SW 1271 (cell line): ENCODE measurements at places on chromosomes 3 and 15.

DNA sequence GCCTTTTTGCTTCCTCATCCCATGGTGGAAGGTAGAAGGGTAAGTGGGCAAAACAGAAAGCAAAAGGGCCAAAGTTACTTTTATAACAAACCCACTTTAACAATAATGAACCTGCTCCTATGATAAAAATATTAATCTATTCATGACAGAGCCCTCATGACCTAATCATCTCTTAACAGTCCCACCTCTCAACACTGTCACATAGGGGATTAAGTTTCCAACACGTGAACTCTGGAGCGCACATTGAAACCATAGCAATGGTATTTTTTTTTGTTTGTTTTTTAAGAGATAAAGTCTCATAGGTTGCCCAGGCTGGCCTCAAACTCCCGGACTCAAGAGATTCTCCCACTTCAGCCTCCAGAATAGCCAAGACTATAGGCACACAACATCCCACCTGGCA, 30.7 kb downstream of the KATNBL1 start:
- no peak for DNase-seq

GRCh38 chr3:16369276-16369675, 104.3 kb downstream of the OXNAD1 start:
- no peak for DNase-seq

DNA sequence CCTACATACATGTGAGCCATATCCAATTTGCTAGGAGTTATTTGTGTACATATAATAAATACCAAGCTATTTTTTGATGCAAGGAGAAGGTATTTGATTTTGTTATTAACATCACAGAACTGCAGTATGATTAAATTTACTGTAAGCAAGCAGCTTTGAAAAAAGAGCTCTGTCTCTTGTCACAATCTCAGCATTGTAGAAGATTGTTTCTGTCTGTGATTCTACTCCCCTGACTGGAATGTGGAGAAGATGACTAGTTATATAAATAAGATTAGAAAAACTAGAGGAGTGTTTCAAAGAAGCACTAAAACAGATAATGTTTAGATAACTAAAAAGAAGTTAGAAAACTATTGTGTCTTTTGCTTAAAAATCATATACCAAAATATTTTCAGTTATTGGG, 17.1 kb upstream of the DCBLD2 start:
- no peak for DNase-seq

- no peak for DNase-seq
Observed at GRCh38 chr3:193946945-193947344, 189.0 kb upstream of the HES1 start.

DNA sequence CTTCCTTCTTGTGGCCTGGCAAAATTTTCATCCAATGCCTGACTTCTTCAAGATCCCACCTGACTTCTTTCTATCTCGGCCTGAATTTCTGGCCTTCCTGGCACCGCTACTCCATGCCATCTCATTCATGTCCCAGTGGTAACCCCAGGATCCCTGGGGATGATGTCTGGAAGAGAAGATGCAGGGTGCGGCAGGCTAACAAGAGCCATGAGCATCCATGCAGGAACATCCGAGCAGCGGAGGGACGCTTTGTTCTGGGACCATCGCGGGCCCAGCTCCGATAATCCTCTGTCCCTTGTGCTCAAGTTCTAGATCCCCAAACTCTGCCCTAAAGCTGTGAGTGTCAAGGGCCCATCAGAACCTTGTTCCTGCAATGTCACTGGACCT, 10.9 kb downstream of the MYL3 start:
- DNase-seq, result no peak

- no peak for DNase-seq
Observed at GRCh38 chr3:61872077-61872706, 310.8 kb downstream of the PTPRG start.

DNA sequence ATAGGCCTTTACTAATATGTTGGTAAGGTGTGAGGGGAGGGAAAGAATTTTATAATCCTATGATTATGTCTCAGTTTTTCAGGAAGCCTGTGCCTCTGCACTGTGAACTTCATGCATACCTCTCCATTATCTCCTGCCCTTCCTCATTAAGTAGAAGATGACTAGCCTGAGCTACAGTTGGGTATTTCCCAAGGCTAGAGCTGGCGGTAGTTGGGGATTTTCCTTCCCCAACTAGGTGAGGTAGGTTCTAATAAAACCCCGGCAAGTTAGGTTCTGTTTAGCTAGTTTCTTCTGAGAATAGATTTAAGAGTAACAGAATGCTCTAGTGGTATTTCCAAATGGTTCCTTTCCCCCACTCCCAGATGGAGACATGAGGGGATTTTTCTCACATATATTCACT, 414.5 kb downstream of the GRM7 start:
- no peak for DNase-seq

- DNase-seq, result no peak
Observed at GRCh38 chr3:172903642-172904320, 153.3 kb downstream of the ECT2 start.

- no peak for DNase-seq
Observed at GRCh38 chr3:160879859-160880258, 123.8 kb downstream of the PPM1L start.

- no peak for DNase-seq
Observed at GRCh38 chr3:89808680-89809197, 701.3 kb downstream of the EPHA3 start.

DNA sequence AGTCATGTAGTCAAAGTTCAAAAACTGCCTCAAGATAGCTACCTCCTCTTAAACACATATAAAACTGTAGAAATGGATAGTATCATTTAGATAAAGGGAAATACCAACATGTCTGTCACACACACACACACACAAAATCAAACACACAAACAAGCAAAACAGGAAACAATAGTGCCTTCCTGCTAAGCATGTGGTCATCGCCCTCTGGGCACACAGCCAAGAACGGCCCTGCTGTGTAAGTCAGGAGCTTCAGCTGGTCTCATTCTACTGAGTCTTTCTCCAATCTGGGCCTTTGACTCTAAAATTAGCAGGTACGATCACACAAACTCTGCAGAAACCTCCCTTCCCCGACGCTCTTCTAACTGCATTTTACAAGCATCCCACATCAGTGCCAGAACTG, 272.2 kb upstream of the CHRNA7 start:
- DNase-seq, result no peak

- DNase-seq, result no peak
Observed at GRCh38 chr3:69239063-69239462, 116.7 kb upstream of the LMOD3 start.

GRCh38 chr3:142445816-142446254, 2.0 kb downstream of the XRN1 start:
- no peak for DNase-seq

DNA sequence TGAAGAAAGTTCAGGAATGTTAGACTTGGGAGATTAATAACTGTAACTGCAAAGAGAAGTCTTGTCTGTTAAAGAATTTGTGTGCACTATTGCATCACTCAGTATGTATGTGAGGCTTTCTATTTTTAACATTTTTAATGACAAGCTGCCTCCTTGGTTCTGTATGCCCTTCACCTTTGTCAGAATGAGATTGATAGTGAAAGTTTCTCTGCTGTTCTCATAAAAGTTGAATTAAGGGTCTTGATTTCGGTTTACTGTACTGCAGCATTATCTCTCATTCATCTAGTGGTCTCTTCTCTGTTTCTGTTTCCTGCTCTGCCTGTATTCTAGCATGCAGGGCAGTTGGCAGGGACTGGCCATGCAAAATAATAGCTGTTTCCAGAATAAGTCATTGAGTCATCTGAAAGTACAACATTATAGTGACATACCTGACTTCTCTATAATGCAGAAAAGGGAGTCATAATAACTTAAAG, 454.9 kb downstream of the IL5RA start:
- no peak for DNase-seq

- no peak for DNase-seq
Observed at GRCh38 chr15:40264321-40265153, 18.3 kb downstream of the ANKRD63 start.

- no peak for DNase-seq
Observed at GRCh38 chr3:132709761-132710160, 12.4 kb downstream of the NPHP3 start.

- no peak for DNase-seq
Observed at GRCh38 chr3:196012941-196013476, 68.9 kb downstream of the TFRC start.

GRCh38 chr15:70348581-70349344, 251.0 kb upstream of the TLE3 start:
- no peak for DNase-seq

- no peak for DNase-seq
Observed at GRCh38 chr3:13017361-13018042, 55.7 kb downstream of the IQSEC1 start.

DNA sequence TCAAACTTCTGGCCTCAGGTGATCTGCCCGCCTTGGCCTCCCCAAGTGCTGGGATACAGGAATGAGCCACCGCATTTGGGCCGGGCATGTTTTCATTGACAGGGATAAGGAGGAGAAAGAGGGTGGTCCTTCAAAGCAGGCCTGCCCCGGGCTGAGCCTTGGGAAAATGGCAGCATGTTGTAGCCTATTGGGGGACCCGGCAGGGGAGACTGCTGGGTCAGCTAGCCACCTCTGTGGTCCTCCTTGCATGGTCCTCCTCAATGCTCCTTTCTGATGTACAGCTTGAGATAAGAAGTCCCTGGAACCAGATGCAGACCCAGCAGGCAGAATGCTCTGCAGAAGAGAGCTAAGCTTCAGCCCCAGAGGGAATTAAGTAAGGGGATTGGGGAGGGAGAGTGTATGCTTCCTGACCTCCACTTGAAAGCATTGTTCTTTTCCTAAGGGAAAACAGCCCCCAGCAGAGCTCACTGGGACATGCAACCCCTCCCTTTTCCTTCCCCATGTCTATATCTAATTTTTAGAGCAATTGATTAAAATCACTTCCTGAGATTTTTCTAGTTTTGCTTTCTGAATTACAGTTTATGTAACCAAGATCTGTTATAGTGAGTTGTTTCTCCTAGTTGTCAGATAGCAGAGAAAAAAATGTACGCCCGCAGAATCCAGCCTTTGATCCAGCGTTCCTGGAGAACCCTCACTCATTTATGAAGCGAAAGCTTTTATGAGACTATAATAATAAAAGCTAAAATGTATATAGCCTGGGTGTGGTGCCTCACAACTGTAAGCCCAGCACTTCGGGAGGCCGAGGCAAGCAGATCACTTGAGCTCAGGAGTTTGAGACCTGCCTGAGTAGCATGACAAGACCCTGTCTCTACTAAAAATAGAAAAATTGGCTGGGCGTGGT, 48.7 kb upstream of the VILL start:
- no peak for DNase-seq

DNA sequence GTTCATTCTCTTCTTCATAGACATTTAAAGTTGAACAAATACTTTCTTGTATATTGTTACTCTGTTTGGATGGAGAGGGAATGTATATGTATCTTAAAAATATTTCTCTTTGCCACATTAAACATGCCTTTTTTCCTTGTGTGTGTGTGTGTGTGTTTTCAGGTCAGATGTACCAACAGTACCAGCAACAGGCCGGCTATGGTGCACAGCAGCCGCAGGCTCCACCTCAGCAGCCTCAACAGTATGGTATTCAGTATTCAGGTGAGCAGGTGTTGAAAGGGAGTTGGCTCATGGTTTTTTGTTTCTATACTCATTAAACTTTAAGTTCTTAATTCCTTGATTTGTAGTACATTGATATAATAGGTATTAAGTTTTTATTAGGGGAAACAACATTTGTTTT, 35.4 kb downstream of the TFG start:
- no peak for DNase-seq

GRCh38 chr3:73215281-73215680, 153.8 kb downstream of the EBLN2 start:
- no peak for DNase-seq

DNA sequence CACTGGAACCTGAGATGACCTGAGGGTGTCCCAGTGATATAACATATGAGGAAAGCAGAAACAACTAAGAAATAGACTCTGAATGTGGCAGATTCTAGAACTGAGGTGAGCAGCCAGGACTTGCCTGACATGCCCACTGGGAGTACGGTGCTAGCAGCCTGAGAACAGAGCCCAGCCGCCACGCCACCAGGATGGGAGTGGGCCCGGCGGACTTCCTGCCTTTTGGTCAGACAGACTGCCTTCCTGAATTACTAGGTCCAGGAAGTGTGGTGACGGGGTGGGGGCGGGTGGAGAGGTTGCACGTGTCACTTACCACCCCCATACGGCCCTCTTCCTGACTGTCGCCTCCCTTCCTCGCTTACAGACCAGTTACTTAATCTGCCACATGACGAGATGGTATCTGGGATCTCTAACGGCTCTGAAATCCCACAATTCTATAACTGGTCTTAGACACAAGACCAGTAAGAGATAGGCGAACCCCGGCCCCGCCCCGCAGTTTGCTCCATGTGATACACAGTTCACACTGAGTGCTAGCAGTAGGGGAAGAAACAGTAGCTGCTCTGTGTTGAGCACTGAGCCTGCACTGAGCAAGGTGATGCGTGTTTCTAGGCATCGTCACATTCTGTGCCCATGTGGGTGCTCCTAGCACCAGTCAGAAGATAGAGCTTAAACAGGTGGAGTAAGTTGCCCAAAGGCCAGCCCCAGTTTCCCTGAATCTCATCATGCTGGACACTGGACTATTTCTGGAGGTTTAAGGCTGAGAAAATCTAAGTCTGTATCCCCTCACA, 95.7 kb downstream of the CPN2 start:
- no peak for DNase-seq

GRCh38 chr3:151976211-151977050, 103.0 kb downstream of the SUCNR1 start:
- DNase-seq, result peak; percentile 85

- no peak for DNase-seq
Observed at GRCh38 chr15:75729326-75730069, 16.9 kb upstream of the CSPG4 start.

GRCh38 chr3:188236271-188236670, 82.3 kb downstream of the LPP start:
- DNase-seq, result no peak

GRCh38 chr3:115885621-115886020, 262.3 kb downstream of the GAP43 start:
- DNase-seq, result no peak

DNA sequence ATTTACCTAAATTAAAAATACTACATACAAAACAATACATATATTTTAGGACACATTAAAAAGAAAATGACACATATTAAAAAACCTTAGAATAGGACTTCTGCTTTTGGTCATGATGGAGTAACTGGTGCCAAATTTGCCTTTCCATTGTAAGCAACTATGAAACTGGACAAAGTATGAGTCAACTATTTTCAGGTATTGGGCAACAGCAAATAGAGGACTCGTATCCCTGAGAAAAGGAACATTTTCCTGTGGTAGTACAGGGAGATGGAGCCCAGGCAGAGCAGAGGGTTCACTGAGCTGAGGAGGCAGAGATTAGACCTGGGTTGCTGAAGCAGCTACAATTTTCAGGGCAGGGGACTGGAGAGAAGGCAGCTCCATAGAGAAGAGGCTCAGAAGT, 14.7 kb downstream of the CCR1 start:
- no peak for DNase-seq
